Stimulated activated CD4-positive, alpha-beta T cell treated with anti-CD3 and anti-CD28 coated beads, Interleukin-1b, Interleukin-23, amount 100 ng/mL, for 1 hour (primary cell): ENCODE measurements at places on chromosomes 13 and 19.

GRCh38 chr13:42968906-42969305, 23.1 kb downstream of the EPSTI1 start:
- no peak for DNase-seq

GRCh38 chr13:109747524-109747923, 38.9 kb downstream of the IRS2 start:
- no peak for DNase-seq

GRCh38 chr13:50887151-50887550, 22.4 kb upstream of the RNASEH2B start:
- DNase-seq = no peak

DNA sequence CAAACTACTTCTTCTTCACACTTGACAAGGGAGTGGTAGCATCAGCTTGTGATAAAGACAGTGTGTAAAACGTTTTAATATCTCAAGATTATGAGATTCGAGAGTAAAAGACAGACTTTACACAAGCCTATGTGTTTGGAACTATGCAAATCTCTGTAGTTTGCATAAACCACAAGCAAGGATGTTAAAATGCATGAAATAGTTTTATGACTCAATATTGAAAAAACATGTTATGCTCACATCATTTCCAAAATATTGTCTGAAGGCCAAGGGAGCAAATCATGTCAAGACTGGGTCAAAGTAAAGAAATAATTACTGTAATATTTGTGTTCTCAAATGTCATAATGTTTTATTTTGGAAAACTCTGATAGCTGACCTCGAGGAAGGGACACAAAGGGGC, 316.8 kb upstream of the KLF12 start:
- no peak for DNase-seq

DNA sequence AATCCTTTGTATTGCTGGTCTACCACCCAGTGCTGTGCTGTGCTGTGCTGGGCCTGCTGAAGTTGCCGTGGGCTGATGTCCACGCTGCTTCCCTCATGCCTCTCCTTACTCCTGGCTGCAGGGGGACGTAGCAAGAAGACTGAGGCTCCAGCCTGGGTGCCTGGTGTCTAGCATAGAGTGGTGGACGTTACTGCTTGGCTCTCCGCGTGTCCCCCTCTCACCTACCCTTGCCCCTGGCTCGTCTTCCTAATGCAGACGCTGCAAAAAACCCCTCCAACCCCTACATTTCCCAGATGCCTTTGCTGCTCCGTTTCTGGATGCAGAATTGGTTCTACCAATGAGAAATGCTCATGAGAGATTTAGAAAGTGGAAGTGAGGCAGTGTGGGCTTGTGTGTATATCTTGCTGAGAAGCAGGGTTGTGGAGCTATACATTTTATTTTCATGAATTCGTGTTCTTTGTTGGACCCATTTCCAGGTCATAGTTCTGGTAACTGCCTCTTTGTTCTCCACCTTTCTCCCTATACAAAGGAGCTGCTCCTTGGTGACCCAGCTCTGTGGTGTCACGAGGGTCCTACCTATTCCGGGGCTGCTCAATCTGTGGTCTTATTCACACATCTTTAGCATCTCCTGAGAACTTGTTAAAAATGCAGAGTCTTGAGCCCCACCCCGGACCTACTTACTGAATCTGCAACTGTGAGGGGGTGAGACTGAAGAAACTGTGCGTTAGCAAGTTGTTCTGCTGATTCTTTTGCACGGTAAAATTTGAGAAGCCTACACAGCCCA, 7.9 kb upstream of the DENND1C start:
- no peak for DNase-seq

- DNase-seq = no peak
These were observed at the start of gene FUT3 for GRCh38 chr19:5851302-5851701. FUT3 (minus strand) TSS chr19:5851449.
